ENCODE measurements at places on chromosomes 1 and 21.
A peak's percentile ranks its signal among the peaks of the same experiment; 100 is the strongest.

DNA sequence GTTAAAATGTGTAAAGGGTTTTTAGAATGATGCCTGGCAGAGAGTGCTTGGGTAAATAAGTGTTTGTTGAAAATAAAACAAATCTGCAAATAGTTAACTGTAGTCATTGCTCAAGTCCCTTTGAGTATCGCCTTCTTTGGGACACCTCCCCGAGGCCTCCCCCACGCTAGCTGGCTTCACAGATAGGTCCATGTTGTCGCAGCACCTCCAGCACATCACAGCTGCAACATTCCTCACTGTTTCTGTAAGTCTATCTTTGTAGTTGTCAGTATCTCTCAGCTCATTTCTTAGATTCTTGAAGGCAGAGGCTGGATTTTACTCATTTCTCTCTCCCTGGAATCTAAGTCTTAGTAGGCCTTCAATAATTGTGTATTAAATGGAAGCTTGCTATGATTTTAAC is 1.6 kb upstream of the STUM start:
- DNase-seq = no peak

DNA sequence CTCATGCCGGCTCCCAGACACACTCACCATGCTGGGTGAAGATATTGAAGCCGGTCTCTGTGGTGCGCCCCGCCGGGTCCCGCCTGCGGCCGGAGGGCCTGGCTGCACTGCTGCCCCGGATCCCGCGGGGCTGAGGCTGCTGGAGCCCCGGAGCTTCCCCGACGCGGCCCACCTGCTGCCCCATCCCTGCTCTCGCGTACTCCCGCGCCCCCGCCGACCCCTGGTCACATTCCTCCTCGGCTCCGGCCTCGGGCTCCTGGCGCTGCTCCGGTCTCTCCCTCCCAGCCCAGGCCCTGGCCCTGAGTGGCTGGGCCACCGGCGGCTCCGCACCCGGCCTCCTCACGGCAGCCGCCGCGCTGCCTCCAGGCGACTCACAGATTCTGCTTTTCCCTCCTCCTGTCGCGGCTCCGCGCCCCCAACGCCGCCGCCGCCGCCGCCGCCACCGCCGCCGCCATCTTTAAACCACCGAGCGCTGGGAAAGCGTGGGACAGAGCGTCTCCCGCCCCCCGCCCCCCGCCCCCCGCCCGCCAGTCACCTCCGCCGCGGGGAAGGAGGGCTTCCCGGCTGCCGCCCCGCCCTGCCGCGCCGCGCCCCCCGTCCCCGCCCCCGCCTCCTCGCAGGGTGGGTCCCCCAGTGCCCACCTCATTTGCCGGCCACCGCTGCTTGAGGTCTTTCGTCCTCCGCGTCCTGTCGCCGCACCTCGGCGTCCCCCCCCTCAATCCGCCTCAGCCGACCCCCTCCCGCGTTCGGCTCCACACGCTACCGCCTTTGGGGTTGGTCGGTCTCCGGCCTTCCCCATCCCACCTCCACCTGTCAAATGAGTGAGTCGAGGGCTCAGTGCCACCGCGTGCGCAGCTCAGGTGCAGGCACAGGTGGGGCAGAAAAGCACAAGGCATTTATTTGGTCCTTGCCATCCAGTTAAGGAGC is at the start of gene ABL2:
TSS of gene ABL2 (minus strand) at position 464 of the 927 bp plus-strand sequence. CDS start at position 184, 280 bp downstream.
- DNase-seq = peak; percentile 36

DNA sequence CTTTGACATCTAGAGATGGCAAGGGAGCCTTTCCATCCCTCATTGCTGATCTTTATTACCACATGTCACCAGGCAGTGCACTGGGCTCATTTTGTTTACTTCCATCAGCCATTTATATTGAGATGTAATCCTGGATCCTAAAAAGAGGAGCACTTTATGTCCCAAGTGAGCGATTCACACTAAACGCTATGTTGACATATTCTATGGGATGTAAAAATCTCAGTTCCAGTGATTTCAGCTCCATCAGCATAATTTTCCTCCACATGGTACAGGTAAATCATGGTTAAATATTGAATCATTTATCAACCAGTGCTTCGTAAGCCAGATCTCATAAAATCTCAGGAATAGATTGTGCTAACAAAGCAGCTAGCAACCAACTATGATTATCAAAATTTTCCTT is 634.8 kb upstream of the PLXNA2 start:
- no peak for DNase-seq

DNA sequence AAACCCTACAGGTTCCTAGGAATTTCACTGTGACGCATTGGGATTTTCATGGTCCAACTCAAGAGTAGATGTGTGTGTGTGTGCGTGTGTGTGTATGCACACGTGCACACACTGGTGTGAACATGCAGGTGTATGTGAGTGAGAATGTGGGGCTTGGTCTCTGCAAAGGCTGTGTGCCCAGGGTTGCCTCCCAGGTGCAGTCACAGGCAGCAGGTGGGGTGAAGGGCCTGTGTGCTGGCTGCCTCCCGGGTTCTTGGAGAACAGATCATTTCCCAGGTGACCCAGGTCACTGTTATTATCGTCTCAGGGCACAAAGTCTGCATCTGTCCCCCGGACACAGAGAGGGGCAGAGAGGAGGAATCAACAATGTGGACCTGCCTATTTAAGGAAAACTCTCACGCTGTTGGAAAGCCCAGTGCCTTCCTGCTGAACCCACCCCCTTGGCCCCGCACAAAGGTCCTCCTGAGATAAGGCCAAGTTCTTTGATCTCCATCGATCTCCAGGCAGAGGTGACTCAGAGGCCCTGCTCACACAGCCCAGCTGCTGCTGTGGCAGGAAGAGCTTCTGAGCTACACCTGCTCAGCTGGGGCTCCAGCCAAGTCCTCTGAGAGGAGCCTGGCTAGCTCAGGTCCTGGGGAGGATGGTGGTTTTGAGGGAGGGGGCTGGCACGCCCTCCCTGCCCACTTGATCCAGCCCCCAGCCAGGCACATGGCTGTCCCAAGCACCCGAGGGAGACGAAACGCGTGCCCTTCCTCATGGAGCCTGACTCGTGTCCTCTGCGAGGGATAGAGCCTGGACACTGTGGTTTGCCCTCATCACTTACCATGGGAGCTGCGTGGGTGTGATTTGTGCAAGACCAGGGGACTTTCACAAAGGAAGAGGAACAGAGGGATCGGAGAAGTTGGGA is 134.0 kb upstream of the ARHGEF16 start:
- DNase-seq = peak; percentile 93

DNA sequence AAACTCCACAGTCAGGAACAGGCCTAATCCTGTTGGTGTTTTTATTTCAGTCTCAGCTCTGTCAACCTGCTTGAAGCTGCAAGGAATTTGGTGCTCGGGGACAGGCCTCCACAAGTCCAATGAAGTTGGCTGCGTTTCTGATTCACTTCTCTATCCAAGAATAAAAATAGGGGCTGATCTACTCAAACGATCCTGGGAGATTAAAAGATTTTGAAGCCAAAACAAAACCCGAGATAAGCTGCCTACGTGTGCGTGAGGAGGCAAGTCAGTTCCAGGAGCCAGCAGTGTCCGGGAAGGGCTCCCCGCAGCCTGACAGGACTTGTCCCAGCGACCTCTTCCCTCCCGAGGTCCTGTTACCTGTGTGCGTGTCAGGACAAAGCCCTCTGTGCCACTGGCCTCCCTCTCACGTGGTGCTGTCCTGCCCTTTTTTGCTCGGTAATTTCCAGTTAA is 98.0 kb downstream of the ETS2 start:
- no peak for DNase-seq

- DNase-seq = peak; percentile 85
Measured at GRCh38 chr21:46634966-46635323, 529 bp upstream of the PRMT2 start.

DNA sequence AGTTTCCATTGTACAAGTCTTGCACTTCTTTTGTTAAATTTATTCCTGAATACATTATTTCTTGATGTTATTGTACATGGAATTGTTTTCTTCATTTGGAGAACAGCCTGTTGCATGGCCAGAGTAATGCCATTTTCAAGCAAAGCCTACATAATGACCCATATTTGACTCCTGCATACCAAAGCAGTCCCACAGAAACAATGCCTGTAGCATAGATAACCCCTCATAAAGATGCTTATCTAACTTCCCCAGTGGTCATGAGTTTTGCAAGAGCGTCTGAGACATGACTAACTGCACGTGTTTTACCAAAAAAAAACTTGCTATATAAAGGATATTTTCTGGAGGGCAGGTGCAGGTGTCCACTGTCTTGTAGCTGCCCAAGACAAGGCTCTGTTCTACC is 30.3 kb upstream of the RLF start:
- DNase-seq = peak; percentile 40

DNA sequence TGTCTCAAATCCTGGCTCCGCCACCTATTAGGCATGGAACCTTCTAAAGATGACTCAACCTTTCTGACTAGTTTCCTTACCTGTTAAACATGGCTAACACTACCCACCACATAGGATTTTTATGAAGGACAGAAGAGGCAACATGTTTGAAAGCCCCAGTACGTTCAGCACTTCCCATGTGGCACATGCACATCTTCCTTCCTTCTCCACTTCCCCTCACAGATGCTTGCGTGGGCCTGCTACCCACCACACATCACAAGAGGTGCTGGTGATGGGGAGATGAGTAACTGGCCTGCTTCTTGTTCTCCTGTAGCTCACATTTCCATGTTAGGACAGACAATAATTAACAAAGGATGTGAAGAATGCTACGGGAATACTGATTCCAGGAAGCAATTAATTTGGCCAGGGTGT is 7.1 kb downstream of the ZBTB21 start:
- peak; percentile 77 for DNase-seq

- peak; percentile 39 for DNase-seq
Measured at GRCh38 chr1:24385160-24385940, 28.2 kb downstream of the STPG1 start.

DNA sequence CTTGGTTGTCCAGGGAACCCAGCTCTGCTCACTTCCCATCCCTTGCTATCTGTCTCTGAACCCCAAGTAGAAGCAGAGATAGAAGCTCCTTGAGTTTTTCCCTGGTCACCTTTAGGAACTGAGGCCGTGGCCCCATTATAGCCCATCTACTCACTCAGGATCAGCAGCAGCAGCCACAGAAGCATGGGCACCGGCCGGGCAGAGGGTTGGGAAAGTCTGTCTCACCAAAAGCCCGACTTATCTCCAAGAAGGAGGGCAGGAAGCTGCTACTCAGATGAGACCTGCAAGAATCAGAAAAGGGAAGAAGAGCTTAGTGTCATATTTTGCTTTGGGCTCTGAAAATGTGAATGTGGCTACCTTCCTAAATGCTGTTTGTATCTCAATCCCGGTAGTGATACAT is 264 bp downstream of the FCRL3 start:
- no peak for DNase-seq

DNA sequence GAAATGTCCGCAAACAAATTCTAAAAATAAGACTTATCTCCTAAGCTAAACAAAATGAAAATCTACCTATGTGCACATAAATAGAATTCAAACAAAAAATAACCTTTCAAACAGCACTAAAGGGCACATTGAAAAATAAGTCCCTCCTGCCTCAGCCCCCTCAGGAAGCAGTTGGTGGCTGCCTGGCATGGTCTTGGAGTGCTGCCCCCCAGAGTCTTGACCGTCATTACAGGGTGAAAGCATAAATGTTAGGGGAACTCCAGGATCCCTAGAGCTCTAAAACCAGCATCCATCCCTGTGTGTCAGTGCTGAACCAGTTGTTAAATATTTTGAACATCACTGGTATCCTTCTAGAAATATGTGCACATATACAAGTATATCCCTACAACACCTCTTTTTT is 6.5 kb upstream of the NPL start:
- no peak for DNase-seq

GRCh38 chr1:178126741-178127185 is 32.9 kb downstream of the RASAL2 start:
- DNase-seq = peak; percentile 98

GRCh38 chr1:81129366-81129765 is 671.4 kb upstream of the ADGRL2 start:
- DNase-seq = no peak

DNA sequence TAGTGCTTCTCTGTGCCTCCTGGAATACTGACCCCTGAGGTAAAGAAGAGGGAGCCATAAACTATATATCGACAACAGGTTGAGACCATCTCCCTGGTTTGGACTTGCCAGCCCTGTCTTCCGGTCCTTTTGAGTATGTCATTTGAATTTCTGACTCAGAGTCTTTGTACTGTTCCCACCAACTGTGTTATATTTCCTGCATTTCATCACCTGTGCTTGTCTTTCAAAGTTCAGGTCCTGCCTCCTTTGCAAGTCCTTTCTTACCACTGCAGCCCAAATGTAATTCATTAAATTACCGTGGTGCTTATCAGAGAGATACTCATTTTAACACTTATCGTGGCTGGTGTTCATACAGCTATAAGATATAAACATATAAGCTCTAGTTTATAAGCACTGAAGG is 10.7 kb downstream of the AK5 start:
- DNase-seq = no peak

- DNase-seq = no peak
Measured at GRCh38 chr1:101452825-101453224, 216.0 kb downstream of the S1PR1 start.

GRCh38 chr21:45281411-45282282 is 6.0 kb downstream of the POFUT2 start:
- no peak for DNase-seq

DNA sequence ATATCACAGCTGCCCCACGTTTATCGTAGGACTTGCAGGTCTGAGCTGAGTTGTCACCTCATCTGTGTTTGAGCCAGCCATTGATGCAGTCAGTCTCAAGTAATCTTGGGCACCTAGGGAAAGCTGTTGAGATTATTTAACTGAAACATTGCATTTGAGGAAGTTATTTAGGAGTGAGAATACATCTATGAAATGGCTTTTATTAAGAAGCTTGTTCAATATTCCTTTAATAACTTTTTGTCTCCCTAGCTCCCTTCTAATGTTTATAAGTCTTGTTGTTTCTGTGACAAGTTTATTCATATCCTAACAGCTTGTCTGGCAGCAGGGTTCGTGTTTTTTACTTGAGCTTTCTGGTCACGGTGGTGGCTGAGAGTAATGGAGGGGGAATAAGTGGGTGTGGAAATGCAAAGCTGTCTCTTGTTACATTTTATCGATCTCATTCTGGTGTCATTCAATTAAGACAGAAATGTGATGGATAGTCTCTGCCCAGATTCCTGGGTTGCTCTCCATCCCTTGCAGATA is 555.9 kb downstream of the USP25 start:
- DNase-seq = no peak

DNA sequence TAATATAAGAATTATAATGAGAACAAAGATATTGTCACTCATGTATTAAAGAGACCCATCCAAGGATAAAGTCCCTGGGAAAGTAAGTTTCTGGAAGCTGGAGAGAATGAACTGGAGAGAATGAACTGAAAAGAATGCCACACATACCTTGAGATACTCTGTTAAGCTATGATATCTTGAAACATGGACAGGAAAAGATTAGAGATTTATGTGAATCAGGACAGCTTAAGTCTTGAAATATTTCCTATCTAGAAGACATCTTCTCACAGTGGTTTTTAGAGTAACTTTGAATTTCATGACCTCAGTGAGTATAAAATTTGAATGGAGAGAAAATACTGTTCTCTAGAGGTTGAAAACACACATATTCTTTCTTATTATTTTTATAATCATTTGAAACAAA is 201.3 kb upstream of the HMCN1 start:
- no peak for DNase-seq

DNA sequence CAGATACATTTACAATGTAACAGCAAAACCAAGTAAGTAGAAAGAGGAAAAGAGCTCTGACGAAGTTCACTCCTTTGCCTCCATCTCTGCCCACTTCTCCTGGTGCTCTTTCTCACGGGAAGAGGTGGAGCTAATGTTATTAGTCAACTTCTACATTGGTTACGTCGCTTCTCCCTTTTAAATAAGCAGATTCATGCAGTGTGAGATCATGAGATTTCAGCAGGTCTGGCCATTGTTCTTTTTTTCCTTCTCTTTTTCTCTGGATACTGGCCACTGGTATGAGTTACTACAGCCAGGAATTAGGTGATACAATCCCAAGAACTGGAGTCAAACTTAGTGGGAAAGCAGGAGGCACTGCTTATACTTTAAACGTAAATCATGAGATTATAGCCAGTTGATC is 207.1 kb downstream of the AKT3 start:
- peak; percentile 82 for DNase-seq
